ENCODE measurements at places on chromosomes 16 and 17.

GRCh38 chr16:71499775-71500364 is 10.7 kb upstream of the ZNF19 start:
- peak; percentile 2 for DNase-seq

DNA sequence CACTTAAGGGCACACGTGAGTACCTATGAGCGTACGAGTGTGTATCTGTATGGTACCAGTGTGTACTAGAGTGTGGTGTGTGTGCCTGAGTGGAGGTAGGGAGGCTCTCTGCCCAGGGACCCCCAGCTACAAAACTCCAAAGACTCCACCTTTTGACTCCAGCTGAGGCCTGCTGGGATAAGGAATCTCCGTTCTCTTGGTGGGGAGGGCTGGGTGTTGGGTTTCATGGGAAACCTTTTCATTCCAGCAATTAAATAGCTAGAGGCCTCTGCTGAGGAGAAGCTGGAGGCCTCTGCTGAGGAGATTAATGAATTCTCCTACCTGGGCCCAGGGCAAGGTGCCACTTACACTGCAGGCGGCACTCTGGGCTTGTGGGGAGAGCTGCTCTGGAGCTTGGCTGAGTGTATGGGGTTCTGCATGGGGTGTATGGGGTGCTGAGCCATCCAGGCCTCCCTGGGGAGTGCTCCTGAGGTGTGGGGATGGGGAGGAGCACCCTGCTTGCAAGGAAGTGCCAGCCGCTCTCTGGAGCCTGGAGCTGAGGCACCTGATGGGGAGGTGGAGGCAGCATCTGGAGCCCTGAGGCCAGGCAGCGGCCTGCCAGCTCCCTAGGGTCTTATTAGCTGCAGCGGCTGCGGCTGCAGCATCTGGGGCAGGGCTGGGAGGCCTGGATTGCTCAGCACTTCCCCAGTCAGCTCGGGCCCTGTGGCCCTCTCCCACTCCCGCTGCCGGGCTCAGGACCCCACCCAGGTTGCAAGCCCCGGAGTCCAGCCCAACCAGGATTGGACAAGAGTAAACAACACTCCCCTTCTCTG is 4.6 kb downstream of the ANKRD13B start:
- no peak for DNase-seq

DNA sequence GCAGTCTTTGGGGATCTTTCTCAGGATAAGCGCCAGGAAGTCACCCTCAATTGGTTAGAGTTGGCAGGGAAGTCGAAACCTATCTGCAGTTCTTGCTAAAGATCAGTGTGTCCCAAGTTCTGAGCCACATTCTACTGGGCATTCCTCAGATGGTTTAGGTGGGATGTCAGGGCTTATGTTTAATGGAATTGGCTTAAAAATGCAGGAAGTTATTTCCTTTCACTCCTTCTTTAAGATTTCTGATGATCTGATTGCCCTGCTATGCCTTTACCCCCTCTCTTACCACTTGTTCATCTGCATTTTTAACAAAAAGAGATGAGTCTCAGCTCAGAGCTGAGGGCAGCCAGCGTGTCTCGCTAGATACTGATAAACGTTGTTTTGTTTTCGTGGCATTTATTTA is 30.8 kb downstream of the FOXL1 start:
- DNase-seq: no peak

- DNase-seq: no peak
Measured at GRCh38 chr17:38797158-38797490, 2.2 kb downstream of the PIP4K2B start.

- no peak for DNase-seq
Measured at GRCh38 chr16:85421338-85422195, 191.6 kb upstream of the GSE1 start.

DNA sequence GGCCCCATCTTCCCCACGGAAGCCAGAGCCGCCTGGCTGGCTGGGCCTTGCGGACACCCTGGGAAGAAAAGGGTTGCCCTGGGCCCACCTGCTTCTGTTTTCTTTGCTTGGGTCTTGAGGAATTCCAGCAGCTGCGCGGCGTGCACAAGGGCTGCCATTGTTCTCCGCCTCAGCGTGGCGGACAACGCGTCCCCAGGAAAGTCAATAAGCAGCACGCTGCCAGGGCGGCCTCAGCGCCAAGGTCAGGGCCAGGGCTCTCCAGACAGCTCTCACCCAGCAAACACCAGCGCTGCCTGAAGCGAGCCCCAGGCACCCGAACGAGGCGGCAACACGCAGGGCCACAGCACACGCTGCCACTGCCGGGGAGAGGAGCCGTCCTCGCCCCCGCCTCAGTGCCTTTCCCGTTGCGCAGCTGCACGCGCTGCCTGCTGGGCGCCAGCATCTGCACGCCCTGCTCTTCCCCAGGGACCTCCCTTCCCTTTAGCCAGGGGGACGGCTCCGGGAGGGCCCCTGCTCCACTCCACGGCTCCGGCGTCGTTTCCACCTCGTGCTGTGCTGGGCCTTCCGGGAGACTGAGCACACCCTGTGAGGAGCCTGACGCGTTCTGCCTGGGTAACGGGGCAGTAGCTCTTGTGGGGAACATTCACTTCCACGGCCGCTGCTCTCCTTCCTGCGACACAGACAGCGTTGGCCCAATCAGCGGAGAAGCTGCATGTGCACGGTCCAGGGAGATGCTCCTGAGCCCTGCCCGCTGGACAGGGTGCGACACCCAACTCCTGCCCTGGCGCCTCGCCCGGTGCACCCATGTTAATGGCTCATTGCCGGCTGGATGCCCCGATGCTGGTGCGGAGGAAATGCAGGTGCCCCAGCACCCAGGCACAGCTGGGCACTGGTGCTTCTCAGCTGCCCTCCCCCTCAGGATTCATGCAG is 57.8 kb downstream of the LMF1 start:
- no peak for DNase-seq

DNA sequence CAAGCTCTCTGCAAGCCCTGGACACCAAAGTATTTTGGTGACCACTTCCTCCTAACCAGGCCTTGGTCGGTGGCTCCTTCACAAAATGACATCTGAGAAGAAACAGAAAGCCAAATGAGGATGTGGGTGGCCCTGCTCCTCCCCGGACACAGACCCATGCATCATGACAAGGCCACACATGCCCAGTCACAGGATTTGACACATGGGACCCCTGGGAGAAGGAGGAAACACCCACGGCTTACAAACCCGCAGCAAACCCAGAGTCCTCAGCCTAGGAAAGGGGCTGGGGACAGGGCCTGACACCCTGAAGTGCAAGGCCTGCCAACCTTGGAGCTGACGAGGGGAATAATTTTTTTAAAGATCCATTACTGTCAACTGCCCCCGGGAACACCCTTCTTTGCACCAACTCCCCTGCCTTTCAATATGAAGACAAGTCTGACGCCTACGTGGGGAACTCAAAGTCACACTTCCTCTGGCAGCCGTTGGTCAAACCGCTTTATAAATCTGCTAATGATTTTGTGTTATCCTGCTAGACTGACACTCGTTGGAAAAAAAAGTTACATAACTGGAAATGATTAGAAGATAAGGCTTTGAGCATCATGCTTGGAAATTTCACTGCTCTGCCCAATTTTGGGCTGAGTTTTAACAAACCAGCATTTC is 41.3 kb downstream of the GAS7 start:
- DNase-seq: peak; percentile 7

- DNase-seq: no peak
Measured at GRCh38 chr16:1325261-1325660, 8.2 kb upstream of the BAIAP3 start.
